ENCODE measurements at places on chromosomes 7 and 10.

DNA sequence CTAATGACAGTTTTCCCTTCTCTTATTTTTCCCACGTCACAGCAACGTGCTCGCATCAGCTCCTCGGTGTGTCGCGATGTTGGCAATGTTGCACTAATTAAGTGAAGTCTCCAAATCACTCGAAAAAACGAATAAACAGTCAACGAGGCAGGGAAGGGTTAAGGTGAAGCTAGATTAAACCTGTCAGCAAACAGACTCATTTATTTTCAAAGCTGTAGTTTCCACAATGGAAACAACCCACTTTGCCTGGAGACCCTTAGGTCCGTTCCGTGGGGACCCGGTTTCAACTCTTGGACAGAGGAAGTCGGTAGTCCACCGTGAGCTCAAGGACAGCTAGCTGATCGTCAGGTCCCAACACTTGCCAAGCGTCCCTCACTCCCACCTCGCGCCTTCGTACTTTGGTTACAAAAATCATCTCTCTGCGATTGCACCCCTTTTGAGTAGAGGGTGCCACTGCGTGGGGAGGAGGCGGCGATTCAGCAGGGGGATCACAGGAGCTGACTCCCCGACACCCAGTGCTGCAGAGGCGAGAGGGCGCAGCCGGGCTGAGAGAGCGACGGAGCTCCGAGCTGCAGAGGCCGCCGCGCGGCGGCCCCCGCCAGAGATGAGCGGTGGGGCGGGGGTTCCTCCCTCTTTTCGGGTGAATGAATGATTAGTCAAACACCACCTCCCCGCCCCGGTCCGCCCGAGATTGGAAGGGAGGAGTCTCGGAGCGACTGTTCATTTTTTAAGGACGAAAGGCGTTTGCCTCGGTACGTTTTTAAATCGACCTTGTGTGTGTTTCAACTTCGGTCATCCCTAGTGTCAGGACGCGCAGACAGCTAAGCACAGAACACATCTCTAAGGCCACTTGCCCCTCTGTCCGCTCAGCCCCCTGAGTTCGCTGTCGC, 1.3 kb upstream of the BMPER start:
- DNase-seq, result no peak

- peak; percentile 42 for DNase-seq
These were observed 69.3 kb downstream of the AP3M1 start for GRCh38 chr10:74081192-74081803.

- DNase-seq, result no peak
These were observed 211.3 kb downstream of the GRID1 start for GRCh38 chr10:86155054-86155921.

DNA sequence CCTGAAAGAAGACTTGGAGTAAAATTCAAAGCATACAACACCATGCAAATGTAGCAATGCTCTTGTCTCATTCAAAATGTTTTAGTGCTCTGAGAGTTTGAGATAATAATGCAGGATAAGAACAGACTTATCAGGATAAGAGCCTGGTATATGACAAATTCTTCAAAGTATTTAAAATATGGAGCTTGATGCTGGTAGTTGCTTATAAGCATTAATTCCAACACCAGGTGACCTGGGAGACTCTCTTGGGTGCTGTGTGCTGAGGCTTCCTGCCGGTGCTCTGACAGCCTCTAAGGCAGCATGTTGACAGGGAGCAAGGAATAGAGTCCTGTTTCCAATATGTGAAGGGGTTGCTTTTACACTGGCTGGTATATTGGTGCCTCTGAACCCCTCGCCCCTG, 34.8 kb upstream of the SLC26A5 start:
- DNase-seq, result no peak

- no peak for DNase-seq
These were observed 190.9 kb downstream of the VTI1A start for GRCh38 chr10:112637901-112638300.

GRCh38 chr7:40969641-40970040, 733.2 kb downstream of the INHBA start:
- no peak for DNase-seq

DNA sequence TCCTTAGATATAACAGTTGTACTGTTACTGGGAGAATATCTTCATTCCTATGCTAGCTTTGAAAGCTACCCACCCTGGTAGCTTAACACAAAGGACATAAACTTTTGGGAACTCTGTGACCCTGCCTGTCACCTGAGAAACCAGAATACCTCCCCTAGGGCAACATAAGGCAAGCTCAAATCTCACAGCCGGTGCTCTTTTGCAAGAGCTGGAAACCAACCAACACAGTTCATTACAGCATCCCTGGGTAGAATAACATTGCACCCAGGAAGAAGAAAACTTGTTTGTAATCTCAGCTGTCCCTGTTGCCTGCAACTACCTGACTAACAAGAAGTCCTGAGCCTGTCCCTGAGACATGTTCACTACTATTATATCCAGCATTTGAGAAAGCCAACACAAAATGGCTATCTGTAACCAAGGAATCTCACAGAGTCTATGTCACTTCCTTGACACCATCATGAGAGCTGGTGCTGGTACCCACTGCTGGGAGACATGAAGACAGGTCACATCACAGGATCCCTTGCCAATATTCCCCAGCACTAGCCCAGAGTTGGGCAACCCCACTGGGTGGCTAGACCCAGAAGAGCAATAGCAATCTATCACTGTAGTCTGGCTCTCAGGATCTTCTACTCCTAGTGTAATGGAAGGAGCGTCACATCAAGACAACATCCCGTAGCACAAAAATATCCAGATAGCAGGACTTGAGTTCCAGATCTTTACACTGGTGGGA, 31.3 kb downstream of the AKR1C3 start:
- no peak for DNase-seq

DNA sequence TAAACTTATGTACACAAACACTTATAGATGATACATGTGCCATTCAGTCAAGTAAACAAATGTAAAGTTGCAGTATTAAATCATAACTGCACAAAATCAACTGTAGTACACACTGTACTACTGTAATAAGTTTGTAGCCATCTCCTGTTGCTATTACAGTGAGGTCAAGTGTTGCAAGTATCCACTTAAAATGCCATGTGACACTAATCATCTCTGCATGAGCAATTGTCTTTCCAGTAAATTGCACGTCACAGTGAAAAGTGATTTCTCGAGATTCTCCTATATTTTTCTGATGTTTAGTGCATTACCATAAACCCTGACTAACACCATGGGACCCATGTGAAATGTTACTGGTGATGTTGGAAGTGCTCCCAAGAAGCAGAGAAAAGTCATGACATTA, 293.3 kb upstream of the SP4 start:
- no peak for DNase-seq

- DNase-seq, result no peak
These were observed 114.8 kb upstream of the DIP2C start for GRCh38 chr10:804191-804781.

- DNase-seq, result peak; percentile 25
These were observed 27.7 kb downstream of the PPP2R2D start for GRCh38 chr10:131928248-131929095.

DNA sequence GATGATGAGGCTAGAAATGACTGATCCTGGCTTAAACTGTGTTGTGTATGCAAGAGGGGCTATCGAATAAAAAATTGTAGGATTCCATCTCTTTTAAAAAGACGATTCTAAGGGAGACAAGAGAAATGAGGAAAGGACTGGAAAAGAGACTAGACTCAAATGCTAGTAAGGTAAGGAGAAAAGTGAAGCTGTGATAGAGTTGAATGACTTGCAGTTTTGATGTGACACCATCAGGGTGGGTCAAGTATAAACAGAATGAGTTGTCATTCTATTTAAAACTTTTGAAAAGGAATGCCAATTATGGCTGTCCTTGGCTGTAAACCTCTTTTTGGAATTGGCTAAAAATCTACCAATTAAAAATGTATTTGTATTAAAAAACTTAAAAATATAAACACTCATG, 184.5 kb upstream of the PHF14 start:
- no peak for DNase-seq

GRCh38 chr10:123643315-123643714, 22.8 kb upstream of the GPR26 start:
- no peak for DNase-seq

DNA sequence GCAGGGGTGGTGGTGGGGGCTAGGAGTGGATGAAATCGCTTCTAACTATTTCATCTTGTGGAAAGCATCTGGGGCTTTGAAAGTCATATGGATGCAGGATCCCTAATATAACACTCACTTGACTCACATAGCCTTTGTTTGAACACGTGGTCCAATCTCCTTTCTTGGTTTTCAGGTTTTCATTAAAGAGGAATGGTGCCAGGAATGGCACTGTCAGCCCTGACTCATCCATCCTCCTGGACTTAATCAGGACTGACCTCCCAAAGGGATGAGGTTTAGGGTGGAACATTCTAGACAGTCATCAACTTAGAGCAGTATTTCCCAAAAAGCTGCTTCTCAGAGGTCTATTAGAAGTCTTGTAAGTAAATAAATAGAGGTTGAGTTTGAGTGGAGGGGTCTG, 162.0 kb upstream of the PLXNA4 start:
- DNase-seq, result no peak

DNA sequence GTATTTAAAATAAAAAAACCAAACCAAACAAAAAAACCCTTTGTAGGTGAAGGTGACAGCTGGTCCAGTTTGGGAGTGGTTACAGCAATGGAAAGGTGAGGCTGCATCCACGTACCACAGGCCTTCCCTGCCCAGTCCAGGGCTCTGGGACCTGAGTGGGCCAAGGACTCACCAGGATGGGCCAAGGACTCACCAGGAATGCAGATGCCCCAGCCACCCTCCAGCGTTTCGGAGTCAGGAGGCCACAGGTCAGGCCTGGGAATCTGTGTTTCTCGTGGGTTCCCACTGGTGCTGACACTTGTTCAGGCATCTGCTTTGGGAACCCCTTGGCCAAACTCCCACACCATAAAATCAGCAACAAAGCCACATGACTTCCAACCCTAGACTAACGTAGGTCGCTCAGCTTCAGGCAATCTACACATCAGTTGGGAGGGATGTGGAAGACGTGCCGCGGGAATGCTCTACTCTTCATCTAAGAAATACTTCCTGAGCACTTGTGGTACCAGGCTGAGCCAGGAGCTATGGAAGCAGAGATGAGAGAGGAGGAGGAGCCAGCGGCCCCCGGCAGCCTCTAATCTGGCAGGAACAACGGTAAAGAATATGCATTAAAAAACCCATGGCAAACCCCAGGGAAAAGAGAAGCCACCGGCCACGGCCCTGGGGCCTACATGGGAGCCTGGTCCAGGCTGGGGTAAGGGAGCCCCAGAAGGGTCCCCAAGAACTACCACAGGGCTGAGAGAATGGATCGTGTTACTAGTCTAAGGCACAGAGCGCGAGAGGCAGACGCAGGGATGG, 473.4 kb downstream of the PTPRN2 start:
- DNase-seq, result no peak

Data from naive thymus-derived CD4-positive, alpha-beta T cell (primary cell).